ENCODE measurements at places on chromosomes 5 and 9.

DNA sequence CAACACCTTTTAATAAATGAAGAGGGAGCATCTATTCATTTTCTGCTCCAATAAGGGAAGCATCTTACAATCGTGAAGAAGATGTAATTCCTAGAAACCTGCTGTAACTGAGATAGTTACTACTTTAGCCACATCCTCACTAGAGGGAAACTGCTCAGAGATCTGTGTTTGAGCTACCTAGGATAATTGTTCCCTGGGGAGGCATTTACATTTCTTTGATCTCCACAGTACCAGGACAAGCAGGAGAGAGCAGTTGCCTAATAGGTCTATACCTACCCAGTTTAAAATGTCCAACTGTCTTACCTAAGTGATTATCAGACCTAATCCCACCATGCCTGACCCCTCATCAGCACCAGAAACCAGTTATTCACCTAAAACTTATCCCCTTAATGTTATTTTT lies 196.9 kb downstream of the TUSC1 start:
- DNase-seq, result peak; percentile 65

- no peak for DNase-seq
Measured at GRCh38 chr9:76891279-76891678, 14.6 kb downstream of the PRUNE2 start.

DNA sequence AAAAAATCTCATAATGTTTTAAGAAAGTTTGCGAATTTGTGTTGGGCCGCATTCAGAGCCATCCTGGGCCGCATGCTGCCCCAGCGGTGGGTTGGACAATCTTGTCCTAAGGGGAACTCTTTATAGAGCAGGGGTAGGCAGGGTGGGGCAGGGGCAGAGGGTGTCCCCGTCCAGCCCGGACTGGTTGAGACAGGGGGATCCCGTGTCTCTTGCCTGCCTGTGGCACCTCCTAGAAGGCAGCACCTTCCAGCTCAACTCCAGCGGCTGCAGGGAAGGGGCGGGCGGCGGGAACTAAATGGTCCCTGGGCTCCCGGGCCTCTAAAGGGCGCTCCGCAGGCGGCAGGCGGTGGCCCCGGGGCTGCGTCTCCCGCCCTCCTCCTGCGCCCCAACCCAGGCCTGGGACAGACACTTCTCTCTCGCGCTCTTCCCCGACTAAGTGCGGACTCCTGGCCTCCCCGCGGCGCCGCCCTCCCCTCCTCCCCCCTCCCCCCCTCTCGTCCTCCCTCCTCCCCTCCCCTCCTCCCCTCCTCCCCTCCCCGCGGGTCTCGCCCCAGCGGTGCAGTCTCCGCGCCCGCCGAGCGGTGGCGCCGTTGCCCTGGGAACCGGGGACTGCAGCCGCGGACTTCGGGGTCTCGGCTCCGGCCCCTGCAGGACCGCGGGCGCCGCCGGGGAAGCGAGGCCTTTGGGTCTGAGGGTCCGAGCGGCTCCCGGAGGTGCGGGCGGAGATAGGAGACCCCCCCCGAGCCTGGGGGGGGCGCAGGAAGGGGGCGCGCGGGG lies 132.6 kb downstream of the MRPL36 start:
- DNase-seq, result peak; percentile 70

- DNase-seq, result no peak
Measured at GRCh38 chr5:169805527-169805934, 168.5 kb downstream of the DOCK2 start.

DNA sequence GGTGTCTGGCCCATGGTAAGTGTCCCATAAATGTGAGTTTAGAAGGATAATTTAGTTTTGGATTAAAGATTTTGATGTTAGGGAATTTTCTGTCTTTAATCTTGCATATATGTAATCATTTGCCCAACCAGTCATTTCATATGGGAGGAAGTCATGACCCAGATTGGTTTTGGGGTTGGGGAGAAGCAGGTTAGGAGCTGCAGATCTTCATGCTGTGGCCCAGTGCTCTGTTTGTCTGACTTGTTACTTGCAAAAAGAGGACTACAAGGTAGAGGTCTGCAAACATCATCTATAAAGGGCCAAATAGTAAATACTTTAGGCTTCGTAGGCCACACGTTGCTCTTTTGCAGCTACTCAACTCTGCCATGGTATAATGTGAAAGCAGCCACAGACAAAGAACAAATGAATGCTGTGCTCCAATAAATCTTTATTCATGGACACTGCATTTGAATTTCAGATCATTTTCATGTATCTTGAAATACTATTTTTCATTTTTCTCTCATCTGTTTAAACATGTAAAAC lies 16.8 kb downstream of the OSTF1 start:
- no peak for DNase-seq

DNA sequence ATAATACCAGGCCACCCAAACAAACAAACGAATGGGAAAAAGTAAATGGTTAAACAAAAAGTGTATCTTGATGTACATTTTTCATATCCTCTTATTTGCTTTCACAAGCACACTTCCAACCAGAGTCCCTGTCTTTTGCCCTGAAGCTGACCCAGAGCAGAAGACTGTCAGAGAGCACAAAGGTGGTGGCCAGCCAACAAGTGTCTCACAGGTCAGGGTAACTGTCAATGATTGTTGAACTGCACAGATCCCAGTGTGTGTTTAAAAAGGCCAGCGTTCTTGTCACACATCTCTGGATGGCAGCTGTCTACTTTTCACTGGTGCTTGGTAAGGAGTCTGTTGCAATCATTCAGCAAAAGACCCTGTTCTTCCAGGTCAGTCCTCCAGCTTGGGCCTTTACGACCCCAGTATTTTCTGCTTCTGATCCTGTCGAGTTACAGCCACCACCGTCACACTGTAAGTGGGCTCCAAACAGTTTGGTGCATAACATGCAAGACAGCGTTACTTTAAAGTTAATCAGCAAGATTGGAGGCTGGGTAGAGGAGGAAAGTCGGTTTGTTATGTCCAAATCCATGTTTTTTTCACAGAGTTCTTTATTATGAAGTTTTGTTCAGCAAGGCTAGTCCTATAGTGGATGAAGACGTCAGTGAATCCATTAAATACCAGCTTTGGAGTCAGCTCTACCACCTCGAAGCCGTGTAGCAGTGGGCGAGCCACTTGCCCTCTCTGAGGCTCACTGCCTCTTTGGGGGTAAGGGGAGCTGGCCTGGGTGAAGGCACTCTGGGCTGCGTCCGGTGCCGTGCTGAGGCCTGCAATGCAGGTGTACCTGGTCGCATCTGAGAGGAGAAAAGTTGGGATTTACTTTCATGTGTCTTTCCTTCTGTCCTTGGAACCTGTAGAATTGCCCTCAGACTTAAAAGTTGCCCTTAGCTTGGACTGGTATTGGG lies 265.7 kb downstream of the AOPEP start:
- DNase-seq, result no peak

- no peak for DNase-seq
Measured at GRCh38 chr9:107739601-107740082, 250.1 kb upstream of the KLF4 start.

DNA sequence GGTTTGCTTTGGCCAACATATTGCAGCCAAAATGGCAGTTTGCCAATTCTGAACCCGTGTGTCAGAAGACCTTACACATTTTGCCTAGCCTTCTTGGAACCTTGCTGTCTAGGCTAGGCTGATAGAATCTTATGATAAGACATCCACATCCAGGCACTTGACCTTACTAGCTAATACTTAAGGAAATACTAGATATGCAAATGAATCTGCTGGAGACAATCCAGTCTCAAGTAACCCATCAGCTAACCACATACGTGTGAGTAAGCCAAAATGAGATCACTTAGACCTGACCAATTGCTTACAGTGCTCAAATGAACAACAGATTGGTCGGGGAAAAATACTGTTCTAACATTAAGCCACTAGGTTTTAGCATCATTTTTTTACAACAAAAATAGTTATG lies 1504.6 kb upstream of the CDH9 start:
- DNase-seq, result peak; percentile 3

GRCh38 chr9:35227284-35227683 lies 65.5 kb downstream of the UNC13B start:
- no peak for DNase-seq

GRCh38 chr9:114034661-114035062 lies 43.4 kb downstream of the AMBP start:
- no peak for DNase-seq

GRCh38 chr9:131516100-131516499 lies 13.4 kb downstream of the POMT1 start:
- no peak for DNase-seq

- no peak for DNase-seq
Measured at GRCh38 chr9:35556776-35557175, 48.3 kb upstream of the TESK1 start.

DNA sequence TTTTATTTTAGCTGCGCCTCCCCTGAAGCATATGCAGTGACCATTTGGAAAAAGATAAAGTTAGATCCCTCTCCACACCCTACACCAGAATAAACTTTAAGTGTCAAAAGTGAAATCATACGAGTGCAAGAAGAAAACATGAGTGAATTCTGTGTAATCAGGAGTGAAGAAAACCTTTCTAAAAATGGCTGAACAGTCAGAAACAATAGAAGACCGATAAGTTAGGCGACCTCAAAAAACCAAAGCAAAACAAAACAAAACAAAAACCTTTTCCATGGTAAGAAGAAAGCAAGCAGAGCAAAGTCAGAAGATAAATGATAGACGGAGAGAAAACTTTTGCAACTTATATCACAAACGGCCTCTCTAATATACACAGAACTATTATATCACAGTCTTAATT lies 16.6 kb upstream of the TSC1 start:
- DNase-seq, result no peak

DNA sequence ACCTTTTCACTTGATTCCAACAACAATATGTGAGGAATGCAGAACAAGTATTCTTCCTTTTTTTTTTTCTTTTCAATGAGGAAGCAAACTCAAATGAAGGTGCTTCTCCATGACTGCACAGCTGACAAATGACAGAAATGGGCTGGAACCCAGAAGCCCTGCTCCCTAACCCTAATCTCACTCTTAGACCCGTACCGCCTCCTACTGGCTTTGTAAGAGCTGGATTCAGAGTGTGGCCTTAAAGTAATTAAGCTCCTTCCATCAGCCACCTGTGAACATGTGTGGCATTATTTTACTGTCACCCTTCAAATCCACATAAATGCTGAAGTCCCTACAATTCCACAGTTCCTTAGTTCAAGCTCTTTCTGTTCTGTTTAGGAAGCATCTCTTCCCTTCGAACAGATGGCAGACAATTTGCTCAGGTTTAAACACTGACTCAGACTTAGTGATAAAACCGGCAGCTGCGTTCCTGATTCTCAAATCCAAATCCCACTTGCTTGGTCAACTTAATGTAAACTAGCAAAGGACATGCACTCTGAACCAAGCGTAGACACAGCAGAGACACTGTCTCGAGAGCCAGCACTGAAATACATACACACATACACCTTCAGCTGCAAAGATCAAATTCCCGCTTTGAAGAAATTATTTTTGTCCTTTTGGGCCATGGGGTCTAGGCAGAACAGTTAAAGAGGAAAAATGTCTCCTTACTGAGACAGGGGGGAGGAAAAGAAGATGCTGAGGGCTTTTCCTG lies 316.7 kb upstream of the TLE4 start:
- DNase-seq, result peak; percentile 59

DNA sequence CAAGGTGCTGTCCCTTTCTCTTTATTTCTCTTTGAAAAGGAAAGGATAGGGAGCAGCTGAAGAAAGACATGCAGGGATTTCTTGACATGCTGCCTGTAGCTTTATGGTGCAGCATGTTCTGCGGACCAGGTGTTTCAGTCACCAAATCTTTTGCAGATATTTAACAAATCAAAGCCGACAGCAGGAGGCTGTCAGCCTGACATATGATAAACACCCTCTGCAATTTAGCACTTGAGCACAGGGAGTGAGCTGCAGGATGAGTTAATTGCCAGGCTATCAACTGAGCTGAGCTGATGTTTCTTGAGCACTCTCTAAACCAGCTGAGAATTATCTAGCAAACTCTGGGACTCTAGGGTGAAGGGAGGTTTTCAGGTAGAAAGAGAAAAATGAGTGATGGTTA lies 212.8 kb upstream of the ATP10B start:
- DNase-seq, result peak; percentile 61

DNA sequence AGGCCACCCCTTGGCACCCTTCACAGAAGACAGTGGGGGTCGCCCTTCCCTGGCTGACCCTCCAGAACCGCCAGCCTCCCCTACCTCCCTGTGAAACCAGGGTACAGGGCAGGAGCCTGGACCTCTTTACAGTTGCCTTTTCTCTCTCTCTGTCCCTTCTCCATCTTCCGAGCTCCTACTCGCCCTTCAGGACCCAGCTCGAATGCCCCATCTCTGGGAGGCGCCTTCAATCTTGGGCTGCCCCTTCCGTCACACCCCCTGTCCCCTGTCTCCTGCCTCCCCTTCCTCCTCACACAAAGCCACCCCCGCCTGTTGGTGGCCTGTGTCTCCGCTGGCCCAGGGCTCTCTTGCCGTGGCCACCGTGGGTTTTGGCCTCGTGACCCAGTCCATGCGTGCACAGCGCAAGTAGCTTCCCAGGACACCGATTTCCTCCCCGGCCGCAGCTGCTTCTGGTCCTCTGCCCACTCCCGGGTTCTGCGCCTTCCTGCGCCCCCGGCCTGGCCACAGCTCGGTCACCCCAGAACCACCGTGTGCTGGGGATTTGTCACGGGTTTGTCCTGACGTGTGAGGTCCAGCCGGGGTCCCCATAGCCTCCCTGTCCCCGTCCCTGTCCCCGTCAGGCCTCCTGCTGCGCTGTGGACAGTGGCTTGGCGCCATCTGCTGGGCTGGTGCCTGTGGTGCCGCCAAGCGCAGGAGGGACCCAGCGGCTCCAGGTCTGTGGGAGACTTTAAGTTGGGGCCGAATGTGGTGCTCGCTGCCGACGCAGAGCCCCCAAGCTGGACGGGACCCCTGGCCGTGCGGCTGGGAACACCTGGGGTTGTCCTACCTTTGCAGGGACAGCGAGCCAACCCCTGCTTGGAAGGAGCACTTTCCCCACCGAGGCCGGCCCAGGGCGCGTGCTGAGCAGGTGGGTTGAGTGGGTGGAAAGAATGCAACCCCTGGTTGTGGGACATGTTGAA lies 4.0 kb upstream of the TMEM250 start:
- DNase-seq, result peak; percentile 57

DNA sequence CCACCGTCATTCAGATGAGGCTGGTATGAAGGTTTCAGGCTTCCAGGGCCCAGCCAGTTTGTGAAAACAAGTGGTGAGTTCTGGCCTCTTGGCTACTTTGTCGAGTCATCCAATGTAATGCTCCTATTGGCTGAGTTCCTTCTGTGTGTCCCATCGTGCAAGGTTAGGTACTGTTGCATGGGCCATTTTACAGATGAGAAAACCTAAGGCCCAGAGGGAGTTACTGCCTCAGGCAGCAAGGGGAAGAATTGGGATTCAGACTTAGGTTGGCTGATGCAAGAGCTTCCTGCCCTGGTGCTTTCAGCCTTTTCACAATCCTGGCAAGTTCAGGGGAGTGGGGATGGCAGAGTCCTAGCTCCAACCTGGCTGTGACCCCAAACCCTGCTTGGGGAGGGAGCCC lies 17.4 kb upstream of the PITX1 start:
- DNase-seq, result no peak
